ENCODE measurements at places on chromosomes 7 and 10.

DNA sequence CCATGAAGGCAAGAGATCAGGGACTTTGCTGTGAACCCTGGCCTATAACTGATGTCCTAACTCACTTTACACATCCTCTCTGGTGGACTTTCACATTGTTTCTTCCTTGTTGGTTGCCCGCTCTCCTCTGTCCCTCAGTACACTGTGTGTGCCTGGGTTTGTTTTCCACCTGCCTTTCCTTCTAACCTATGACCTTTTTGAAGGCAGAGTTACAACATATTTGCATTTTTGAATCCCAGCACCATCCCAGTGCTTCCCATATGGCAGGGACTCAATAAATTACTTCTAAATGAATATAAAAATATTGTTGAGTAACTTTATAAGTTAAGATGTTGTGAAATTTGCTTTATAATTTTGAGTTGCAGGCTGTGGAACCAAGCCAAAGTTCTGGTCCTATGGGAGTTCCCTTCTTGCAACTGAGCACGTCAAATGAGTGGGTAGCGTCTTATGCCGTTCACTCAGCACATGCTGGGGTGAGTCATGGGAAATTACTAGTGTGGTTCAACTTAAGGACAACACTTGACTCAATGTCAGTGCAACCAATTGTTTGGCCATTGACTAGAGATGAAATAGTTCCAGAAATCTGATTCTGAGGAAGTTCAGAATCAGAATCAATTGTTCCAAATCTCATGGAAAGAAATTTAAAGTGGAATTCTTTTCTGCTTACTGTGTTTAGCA, 250.9 kb downstream of the TWIST1 start:
- no peak for DNase-seq

GRCh38 chr10:83492004-83492403, 647.3 kb upstream of the GHITM start:
- DNase-seq = no peak

DNA sequence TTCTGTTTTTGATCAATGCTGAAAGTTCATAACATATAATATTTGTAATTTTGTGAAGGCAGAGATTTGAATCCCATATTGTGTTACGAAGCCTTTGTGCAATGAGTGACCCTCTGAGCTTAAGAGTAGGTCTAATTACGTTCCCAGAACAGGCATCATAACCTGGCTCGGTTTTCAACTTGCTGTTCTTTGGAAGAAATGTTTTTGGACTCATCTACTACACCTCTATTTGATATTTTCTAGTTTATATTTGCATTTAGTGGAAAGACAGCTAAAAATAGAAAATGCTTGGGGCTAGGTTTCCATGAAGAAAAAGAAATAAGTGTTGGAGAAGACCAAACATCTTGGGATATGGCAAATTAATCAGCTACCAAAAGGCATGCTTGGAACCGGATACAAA, 234.8 kb downstream of the AGMO start:
- DNase-seq = no peak

GRCh38 chr10:57867241-57867640, 400.5 kb downstream of the IPMK start:
- DNase-seq = no peak

GRCh38 chr10:122244001-122244975, 26.8 kb upstream of the BTBD16 start:
- DNase-seq = no peak
